Neuronal stem cell (in vitro differentiated cells): ENCODE measurements at places on chromosomes 3 and 15.

DNA sequence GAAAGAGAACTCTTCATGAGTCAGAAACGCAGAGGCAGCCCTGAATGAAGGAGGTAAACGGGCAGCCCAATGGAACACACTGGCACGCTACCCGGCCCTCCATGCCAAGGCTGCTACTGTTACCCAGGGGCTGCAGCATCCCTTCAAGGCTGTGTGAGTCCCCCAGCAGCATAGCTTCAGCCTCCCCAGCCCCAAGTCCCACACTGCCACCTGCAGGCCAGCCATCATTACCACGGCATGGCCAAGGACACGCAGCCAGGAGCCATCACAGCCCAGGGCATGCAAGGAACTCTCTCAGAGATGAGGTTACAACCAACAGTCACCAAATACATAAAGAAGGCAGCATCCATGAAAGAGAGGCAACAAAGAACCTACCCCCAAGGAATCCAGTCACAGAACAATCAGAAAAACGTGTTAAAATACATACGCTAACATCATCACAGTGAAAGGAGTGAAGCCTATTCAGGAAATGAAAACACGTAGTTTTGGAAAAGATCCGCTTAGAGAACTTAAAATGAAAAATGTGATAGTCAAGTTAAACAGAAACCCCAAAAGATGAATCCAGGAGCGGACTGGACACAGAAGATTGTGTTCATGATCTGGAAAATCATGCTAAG, 22.4 kb downstream of the PLA2G4F start:
- DNase-seq = no peak

- no peak for DNase-seq
Observed at GRCh38 chr3:50447290-50447840, 56.1 kb downstream of the CACNA2D2 start.

GRCh38 chr15:90701048-90701447, 16.1 kb upstream of the BLM start:
- no peak for DNase-seq

GRCh38 chr15:77013776-77014131, 18.8 kb downstream of the PSTPIP1 start:
- no peak for DNase-seq

DNA sequence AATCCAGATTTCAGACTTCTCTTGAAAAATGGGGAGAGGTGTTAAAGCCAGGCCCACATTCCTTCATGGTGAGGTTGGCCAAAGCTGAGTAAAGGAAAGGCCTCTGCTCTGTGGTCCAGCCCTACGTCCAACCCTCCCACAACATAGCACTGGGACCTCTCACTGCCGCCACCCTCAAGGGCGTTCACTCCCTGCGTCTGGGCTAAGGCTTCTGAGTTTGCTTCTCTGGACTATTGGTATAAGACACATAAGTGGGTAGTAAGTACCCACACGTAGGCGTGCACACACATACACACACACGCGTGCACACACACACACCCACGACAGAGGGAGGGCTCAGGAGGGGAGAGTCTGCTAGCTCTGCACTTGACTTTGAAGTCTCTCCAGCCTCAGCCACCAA, 80.2 kb upstream of the PXYLP1 start:
- no peak for DNase-seq

DNA sequence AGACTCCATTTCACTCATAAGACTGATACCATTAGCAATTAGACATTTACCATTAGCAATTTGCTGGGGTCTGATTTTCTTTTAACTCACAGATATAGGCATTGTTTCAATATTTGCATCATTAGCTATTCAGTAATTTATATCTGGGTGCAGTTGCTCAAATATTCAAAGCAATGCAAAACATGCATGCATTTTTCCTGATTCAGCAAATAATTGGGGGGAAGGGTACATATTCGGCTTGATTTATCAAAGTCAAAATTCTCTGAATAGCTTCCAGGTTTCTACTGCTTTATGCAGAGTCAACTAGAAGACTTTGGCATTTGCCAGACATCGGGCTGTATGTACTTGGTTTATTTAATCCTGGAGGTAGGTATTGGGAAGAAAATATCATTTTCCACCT, 315.6 kb upstream of the NR2F2 start:
- DNase-seq = no peak
